ENCODE measurements at places on chromosomes 7 and 10. TPM values are rescaled to one million over a fixed set of nuclear protein-coding genes. Genes with fewer than 3 reads are reported as not detected.

- DNase-seq = peak; percentile 26
These were observed 62.1 kb downstream of the ZRANB1 start for GRCh38 chr10:125003901-125004467.

DNA sequence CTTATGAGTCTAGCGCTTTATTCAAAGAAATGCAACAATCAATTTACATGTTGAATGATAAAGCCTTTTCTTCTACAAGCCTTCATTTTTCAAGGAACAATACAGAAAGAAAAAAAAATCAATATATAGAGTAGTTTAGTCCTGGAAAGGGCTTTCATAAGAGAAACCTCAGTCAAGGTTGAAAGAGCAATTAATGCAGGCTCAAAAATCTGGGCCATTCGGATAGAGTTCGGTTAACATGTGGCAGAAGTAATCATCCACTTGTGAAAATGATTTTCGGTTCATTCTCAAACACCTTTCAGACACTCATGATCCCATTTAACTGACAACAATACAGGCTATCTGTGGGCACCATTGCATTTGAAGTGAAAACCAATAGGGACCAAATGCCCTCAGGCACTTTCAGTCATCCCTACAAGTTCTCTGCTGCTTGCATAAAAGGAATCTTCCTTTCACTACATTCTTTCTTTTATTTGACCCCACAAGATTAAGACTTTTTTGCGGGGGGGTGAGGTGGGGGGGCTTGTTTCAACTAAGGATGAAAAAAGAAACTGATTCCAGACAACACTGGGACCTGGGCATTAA, 177.9 kb downstream of the RNF133 start:
- no peak for DNase-seq

GRCh38 chr10:102418622-102419268, at the start of gene PSD:
TSS of gene PSD (minus strand) at chr10:102418785. CDS start at chr10:102417038, 1,747 bp downstream.
- DNase-seq = no peak

DNA sequence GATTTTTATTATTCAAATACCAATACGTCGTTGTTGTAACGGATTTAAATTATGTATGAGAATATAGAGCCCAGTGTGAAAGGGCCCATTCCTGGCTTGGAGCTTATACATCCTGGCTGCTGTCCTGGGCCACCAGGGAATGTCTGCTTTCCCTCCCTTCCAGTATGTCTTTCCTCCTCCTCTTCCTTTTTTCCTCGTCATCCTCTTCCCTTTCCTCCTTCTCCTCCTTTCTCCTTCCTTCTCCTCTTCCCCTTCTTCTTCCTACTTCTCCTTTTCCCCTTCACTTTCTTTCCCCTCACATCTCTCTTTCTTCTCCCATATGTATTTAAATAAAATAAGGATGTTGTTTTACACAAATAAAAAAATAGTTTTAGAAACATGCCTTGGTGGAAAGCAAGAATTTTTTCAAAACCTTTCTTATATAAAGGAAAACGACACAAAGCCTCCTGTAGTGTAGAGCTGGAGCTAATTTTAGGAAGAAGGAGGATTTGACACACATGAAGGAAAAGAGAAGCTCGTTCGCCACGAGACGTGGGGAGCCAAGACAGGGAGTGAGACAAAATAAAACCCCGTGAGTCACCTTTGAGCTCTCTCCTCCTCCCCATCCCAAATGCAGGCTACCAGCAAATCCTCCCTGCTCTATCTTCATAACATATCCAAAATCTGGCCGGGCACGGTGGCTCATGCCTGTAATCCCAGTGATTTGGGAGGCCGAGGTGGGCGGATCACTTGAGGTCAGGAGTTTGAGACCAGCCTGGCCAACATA, 301.1 kb upstream of the LYZL1 start:
- no peak for DNase-seq

GRCh38 chr7:151550656-151551286, 31.1 kb upstream of the RHEB start:
- DNase-seq = no peak

DNA sequence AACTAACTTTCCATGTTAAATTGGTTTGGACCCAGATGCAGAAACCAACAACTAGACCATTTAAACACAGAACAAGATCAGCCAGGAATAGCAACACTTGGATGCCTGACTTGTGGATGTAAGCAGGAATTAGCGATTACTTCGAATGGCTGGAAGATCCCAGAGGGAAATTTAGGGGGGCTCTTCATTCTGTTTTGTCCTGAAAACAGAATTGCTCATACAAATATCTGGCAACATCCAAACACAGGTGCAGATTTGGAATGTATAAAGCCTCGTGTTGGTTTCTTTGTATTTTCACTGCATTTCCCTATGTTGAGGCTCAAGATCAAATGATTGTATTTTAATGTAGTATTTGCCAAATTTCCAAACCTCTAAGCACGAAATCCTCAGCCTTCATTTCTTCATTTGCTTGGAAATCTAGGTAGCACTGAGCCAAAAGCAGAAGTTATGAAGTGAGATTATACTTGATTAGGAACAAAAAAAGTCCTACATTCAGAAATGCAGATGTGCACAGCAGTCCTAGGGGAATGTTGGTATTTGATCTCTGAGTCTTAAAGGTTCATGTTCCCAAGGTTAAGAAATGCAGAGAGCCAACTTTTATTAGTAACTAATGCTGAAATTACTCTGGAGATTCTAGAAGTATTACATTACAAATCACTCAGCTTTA, 248.7 kb upstream of the TCF7L2 start:
- no peak for DNase-seq

DNA sequence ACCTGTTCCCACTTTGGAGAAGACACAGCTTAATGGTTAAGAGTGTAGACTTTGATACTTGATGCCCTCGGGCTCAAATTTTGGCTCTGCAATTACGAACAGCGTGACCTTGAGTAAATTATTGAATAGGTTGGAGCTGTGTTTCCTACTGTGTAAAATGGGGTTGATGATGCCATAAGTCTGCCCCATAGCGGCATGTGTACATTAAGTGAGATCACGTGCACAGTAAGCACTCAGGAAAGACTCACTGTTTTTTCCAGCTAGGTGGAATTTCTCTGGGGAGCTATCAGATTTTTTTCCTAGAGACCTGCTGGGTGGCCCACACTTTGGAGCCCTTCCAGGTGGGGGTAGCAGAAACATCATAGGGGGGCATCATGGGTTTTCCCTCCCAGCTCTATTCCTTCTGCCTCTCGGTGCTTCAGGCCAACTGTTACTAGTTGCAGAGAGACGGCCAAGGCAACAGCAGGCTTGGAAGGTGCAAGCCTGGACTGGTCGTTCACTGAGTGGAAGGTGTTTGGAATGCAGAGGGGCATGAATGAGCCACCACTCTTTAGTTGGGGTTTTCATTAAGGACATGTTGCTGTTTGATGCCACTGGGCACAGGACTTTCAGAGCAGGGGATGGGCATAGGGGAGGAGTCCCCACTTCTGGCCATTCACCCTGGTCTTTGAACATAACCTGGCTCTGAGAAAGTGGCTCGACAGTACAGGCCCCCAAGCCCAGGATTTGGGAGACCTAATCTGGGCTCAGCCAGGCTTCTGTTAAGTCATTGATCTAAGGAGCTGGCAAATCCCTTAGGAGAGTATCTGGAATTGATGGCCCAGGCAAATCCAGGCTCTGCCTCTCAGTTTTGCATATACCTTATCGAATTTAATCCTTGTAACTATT, 64.0 kb downstream of the SYPL1 start:
- no peak for DNase-seq

Gene TBXAS1
- total RNA-seq = 4.3 TPM

All from cardiac septum (tissue), 1 donor.